NCI-H1417 treated with DMSO at 0.1 percent for 48 hours (cell line): ENCODE measurements at places on chromosomes 7 and 10.

DNA sequence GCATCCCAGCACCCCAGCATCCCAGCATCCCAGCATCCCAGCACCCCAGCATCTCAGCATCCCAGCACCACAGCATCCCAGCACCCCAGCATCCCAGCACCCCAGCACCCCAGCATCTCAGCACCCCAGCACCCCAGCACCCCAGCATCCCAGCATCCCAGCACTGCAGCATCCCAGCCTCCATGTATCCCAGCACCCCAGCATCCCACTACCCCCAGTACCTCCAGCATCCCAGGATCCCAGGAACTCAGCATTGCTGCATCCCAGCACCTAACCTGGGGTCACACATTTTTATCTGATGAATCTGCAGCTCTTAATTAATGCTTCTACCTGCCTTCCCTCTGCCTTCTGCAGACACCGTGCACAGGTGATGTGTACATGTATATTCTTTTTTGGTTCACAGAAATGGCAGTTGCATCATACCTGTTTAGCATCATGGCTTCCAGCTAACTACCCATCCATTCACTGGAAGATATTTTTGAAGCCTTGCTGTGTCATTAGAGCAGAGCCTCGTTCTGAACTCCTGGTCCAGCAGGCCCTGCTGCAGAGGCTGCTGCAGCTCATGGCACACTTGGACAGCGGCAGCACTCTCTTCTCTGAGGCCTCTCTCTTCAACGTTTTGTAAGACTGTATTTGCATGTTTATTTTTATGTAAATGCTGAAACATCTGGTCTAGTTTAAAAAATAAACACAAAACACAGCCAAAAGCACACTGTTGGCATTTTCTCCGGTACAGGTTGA lies 4.6 kb upstream of the CFAP46 start:
- DNase-seq: no peak

- DNase-seq: no peak
Observed at GRCh38 chr7:133675510-133676218, 422.8 kb downstream of the EXOC4 start.

DNA sequence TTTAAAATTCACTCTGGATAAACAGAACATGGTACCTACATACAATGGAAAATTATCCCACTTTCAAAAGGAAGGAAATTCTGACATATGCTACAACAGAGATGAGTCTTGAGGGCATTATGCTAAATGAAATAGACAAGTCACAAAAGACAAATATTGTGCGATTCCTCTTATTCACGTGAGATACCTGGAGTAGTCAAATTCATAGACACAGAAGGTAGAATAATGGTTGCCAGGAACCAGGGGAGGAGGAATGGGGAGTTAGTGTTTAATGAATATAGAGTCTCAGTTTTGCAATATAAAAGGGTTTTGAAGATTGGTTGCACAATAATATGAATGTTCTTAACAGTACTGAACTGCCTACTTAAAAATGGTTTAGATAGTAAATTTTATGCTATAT lies 69.8 kb upstream of the WAC start:
- DNase-seq: no peak

GRCh38 chr7:54543051-54543488 lies 895 bp downstream of the VSTM2A start:
- no peak for DNase-seq
